ENCODE measurements at places on chromosomes 13 and 19. TPM values are rescaled to one million over a fixed set of nuclear protein-coding genes. Genes with fewer than 3 reads are reported as not detected.

Gene PEX11G
- 0.72 TPM for total RNA-seq

Gene ADAMTS10
- total RNA-seq: 3.4 TPM

Gene APOC1
- not detected for total RNA-seq

Gene C1QTNF9B
- 0.56 TPM for total RNA-seq

Gene ERCC2
- total RNA-seq: 26.7 TPM

Gene ZNF415
- total RNA-seq: 7.8 TPM

Gene EMP3
- total RNA-seq: 147 TPM

Gene ACER1
- total RNA-seq: not detected

Gene CEACAM7
- not detected for total RNA-seq

Gene NAPA
- total RNA-seq: 51.7 TPM

Gene ZNF442
- 3.6 TPM for total RNA-seq

Gene LHB
- not detected for total RNA-seq

Gene CRLF1
- 0.18 TPM for total RNA-seq

Gene CPB2
- not detected for total RNA-seq

Gene IL12RB1
- not detected for total RNA-seq

Gene XRCC1
- total RNA-seq: 12.5 TPM

Gene MBNL2
- total RNA-seq: 126 TPM

Gene ZNF225
- 5.7 TPM for total RNA-seq

Gene CAMSAP3
- total RNA-seq: not detected

Gene LILRB1
- not detected for total RNA-seq

Gene ZNF132
- 8.9 TPM for total RNA-seq

Gene SIGLEC10
- not detected for total RNA-seq

Gene SDHAF1
- 5.0 TPM for total RNA-seq

Gene ZIC5
- total RNA-seq: not detected

Gene PLEKHF1
- 5.0 TPM for total RNA-seq

Gene TLE2
- total RNA-seq: 0.28 TPM

Gene FSTL3
- total RNA-seq: 32.3 TPM

Gene ZNF493
- 5.8 TPM for total RNA-seq

Gene OR7D4
- total RNA-seq: not detected

Gene FFAR3
- not detected for total RNA-seq

Gene SLITRK1
- under 0.01 TPM for total RNA-seq

Gene ATP4A
- not detected for total RNA-seq

Gene PSG5
- 50.7 TPM for total RNA-seq

Gene ZNF430
- total RNA-seq: 7.2 TPM

Gene NCAN
- not detected for total RNA-seq

Gene KIR3DL2
- not detected for total RNA-seq

Gene GAS6
- total RNA-seq: 220 TPM

Gene MAMSTR
- total RNA-seq: 0.18 TPM

Data from IMR-90 (cell line).